GDM1 (cell line): ENCODE measurements at places on chromosomes 7 and 10.

GRCh38 chr7:91787931-91788330, 92.6 kb downstream of the MTERF1 start:
- DNase-seq = no peak

- no peak for DNase-seq
Observed at GRCh38 chr7:4791738-4792536, 16.5 kb downstream of the AP5Z1 start.

DNA sequence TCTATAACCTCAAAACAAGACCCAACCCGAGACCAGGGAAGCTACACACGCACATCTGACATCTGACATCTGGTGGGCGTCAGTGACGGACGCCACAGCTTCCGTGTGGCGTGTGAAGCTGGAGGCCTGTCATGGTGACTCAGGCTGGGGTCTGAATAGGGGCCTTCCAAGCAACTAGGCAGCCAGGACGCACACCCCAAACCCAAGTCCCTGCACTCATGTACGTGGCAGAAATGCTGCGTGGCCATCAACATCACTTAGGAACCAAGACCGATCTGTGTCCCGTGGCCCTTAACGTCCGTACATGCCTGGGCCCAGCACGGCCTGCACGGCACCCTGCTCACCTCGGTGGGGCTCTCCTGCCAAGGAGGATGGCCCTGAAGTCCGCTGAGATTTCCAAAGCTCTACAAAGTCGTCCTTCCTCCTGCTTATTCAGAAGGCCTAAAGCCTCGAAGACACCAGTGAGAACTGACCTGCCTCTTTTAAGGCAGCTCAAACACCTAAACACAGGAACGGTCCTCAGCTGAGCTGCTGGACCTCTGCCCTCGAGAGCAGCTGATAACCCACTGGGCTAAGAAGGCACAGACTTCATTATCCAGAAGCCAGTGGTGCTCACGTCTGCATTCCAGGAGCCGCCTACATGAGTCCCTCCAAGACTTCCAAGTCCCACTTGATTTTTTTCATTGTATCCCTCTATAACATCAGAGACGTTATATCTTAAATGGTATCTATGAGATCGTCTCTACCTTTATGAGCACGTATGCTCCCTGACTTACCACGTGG, 82.5 kb downstream of the DIP2C start:
- no peak for DNase-seq

- no peak for DNase-seq
Observed at GRCh38 chr10:105585753-105586152, 944.7 kb downstream of the SORCS3 start.

DNA sequence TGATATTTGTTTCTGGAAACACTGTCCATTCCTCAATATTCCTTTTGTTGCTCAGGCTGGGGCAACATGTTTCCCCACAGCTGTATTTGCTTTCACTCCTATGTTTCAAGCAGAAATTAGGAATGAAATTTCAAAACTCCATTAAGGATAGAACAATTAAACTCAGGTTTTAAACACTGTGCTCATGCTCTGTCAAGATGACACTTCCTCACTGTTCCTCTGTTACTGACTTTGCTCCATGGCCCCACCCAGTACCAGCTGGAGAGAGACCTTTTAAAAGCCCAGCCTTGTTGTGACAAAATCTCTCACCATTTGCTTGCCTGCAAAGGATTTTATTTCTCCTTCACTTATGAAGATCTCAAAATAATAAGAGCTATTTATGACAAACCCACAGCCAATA, 197.4 kb downstream of the ELMO1 start:
- DNase-seq = no peak

DNA sequence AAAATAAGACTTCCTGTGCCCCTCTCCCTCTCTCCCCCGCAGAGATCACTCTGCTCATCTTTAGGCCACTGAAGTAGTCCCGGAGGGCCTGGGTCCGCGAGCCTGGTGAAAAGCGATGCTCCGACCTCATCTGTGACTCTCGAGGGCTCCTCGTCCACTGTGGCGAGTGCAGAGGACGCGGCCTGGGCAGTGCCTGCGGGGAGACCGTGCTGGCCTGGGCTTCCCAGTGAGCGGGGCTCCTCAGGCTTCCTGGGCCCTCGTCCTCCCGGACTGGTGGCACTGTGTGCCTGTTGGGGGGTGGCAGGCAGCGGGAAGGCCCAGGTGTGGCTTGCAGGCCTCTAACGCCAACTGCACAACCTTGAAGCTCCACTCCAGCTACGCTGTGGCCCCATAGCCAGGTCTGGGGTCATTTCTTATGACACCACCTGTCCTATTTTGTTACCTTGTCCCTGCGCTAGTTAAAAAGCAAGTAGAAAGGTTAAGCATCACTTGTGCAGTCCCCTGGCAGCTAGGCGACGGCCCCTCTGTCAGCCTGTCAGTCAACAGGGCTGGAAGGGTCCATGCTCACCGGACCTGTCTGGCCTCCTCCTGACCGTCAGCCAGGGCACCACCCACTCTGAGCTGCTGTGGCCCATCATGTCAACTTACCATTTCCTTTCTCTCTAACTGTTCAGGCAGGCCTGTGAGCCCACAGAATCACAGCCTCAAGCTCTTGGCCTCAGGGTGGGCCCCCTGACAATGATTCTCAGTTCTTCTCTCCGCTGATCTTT, 20.5 kb downstream of the MNX1 start:
- no peak for DNase-seq

- no peak for DNase-seq
Observed at GRCh38 chr7:55021053-55021452, 2.2 kb downstream of the EGFR start.

- no peak for DNase-seq
Observed at GRCh38 chr7:13778967-13779366, 210.5 kb downstream of the ETV1 start.

GRCh38 chr7:4871930-4872675, 10.3 kb upstream of the PAPOLB start:
- DNase-seq = no peak

- DNase-seq = no peak
Observed at GRCh38 chr10:74333174-74333573, 182.2 kb downstream of the ADK start.
